A549 treated with Hydrocortisone at 1 μM for 4 hours (cell line): ENCODE measurements at places on chromosomes 13 and 19. TPM values are rescaled to one million over a fixed set of nuclear protein-coding genes. Genes with fewer than 3 reads are reported as not detected.

Gene KLF12
- total RNA-seq, result 1.6 to 2.7 TPM (median 2.5 TPM) in 5 replicates

Gene OR2Z1
- total RNA-seq, result not detected in 5 replicates

Gene LMTK3
- 2.7 to 5.6 TPM (median 4.5 TPM) in 5 replicates for total RNA-seq

Gene SLC25A42
- 0.30 to 1.0 TPM (median 0.69 TPM) in 5 replicates for total RNA-seq

Gene ZNF667
- not detected in 5 replicates for total RNA-seq

Gene ZNF665
- total RNA-seq, result not detected in 5 replicates
